ENCODE measurements at places on chromosomes 3 and 15. TPM values are rescaled to one million over a fixed set of nuclear protein-coding genes. Genes with fewer than 3 reads are reported as not detected.

DNA sequence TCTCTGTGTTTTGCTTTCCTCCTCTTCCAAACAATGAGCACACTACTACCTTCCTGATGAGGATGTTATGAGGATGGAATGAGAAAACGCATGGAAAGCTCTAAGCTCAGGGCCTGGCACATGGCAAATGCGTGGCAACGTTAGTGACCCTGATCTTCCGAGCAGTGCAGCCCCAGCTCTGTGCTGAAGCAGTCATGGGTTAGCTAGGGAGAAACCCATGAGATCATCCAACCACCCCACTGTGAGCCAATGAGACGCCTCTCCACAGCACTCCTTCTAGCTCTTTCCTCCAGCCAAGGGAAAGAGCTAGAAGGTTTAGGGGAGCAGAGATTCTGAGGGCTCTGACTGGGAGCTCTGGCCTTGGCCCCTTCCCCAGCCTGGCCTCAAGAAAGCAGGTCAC, 4.5 kb downstream of the CPN2 start:
- DNase-seq, result no peak

CHAC1 gene
- total RNA-seq, result 4.6 TPM

- DNase-seq, result no peak
These were observed 5.9 kb upstream of the CLDN16 start for GRCh38 chr3:190382082-190382481.

GRCh38 chr3:48518638-48519276, 14.8 kb upstream of the SHISA5 start:
- DNase-seq, result no peak

DNA sequence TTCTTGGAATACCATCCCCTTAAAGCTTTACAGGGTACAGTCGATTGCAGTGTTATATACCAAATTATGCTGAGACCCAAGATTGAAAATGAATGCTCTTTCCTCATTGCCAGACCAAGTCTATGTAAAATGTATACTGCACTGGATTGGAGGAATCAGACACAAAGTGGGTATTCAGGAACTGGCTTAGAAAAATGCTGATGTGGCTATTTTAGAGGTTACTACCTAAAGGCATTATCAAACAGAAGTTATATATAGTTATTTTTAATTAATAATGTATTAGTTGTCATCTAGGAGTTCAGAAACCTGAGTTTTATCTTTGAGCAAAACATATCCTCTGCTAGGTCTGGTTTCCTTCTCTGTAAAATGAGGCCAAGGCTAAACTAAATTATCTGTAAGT, 3.6 kb upstream of the SPG21 start:
- DNase-seq, result no peak

Data from spinal cord (tissue), 10 donors.